ENCODE measurements at places on chromosomes 7 and 10.

GRCh38 chr10:28721318-28721951 is 44.1 kb downstream of the BAMBI start:
- DNase-seq = no peak
- H3K36me3 ChIP-seq = no peaks in the 10 kb centered on the region
- no peak overlapping the region for H3K27ac ChIP-seq
- no peaks in the 10 kb centered on the region for H3K27me3 ChIP-seq
- H3K4me3 ChIP-seq = peak overlapping the region; percentile 59

DNA sequence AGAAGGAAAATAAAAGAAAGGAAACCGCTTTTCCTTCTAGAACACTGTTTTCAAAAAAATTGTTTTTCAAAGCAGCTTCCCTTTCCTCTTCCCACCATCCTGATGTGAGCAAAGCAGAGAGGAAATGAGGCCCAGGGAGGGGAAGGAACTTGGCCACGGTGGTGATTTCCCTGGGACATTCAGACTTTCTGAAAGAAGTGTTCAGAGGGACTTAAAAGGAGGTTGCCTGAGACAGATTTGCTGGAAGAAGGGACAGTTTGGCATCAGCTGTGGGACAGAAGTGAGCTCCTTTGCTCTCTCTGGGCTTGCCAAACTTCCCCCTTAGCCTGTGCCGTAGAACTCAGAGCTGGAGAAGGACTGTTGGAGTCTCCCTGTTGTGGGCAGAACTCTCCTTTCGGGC is 30.3 kb downstream of the ADCYAP1R1 start:
- DNase-seq = peak; percentile 20
- H3K27me3 ChIP-seq = peaks cover 4% of the 10 kb centered on the region
- peak overlapping the region; percentile 40 for H3K27ac ChIP-seq
- no peaks in the 10 kb centered on the region for H3K36me3 ChIP-seq
- no peak overlapping the region for H3K4me3 ChIP-seq

GRCh38 chr7:102874966-102875365 is 37.8 kb upstream of the LRRC17 start:
- no peaks in the 10 kb centered on the region for H3K27me3 ChIP-seq
- no peaks in the 10 kb centered on the region for H3K36me3 ChIP-seq
- no peak for DNase-seq
- no peaks in the 10 kb centered on the region for H3K4me1 ChIP-seq
- no peak overlapping the region for H3K27ac ChIP-seq
- no peak overlapping the region for H3K4me3 ChIP-seq

- DNase-seq = no peak
- H3K4me1 ChIP-seq = no peaks in the 10 kb centered on the region
- H3K4me3 ChIP-seq = no peak overlapping the region
- H3K36me3 ChIP-seq = no peaks in the 10 kb centered on the region
- H3K27me3 ChIP-seq = no peaks in the 10 kb centered on the region
Measured at GRCh38 chr7:25881317-25882037, 270.5 kb upstream of the NFE2L3 start.

DNA sequence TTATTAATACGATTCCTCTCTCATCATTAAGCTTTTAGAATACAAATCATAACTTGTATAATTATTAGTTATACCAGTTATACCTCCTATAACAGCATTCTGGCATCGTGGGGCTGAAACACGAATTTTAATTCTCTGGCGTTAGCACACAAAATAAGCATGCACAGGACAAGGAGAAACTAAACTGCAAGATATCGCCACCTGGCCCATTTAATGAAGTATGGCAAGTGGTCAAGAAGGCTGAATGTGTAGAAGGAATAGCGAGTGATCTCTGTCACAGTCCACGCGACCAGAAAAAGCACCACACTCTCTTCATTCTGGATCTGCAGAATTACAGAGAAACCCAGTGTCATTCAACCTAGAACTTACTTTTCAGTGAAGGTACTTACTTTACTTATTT is 18.1 kb downstream of the HACD1 start:
- H3K4me3 ChIP-seq = no peak overlapping the region
- H3K4me1 ChIP-seq = no peaks in the 10 kb centered on the region
- no peak for DNase-seq
- H3K27me3 ChIP-seq = no peaks in the 10 kb centered on the region

GRCh38 chr7:11895337-11895736 is 63.3 kb upstream of the THSD7A start:
- no peaks in the 10 kb centered on the region for H3K36me3 ChIP-seq
- H3K4me1 ChIP-seq = no peaks in the 10 kb centered on the region
- DNase-seq = no peak
- no peak overlapping the region for H3K4me3 ChIP-seq
- H3K27me3 ChIP-seq = no peaks in the 10 kb centered on the region
